ENCODE measurements at places on chromosomes 11 and 22. TPM values are rescaled to one million over a fixed set of nuclear protein-coding genes. Genes with fewer than 3 reads are reported as not detected.

DNA sequence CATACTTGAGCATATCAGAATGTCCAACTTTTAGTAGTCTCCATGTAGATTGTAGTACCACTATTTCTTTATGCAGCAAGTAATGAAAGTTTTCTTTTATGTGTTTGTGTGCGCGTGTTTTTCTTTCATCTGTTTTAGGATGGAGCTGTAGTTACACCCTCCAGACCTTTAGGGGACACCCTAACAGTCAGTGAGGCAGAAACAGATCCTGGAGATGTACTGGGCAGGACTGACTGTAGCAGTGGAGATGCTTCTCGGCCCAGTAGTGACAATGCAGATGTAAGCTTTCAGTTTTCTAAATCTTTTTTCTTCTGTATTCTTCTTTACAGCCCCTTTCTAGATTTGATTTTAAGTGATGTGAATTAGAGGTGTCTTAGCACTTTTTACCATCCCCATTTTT is 79.9 kb upstream of the GRIK4 start:
- no peak for DNase-seq

MAJIN gene
- 0.15 TPM for total RNA-seq

DNA sequence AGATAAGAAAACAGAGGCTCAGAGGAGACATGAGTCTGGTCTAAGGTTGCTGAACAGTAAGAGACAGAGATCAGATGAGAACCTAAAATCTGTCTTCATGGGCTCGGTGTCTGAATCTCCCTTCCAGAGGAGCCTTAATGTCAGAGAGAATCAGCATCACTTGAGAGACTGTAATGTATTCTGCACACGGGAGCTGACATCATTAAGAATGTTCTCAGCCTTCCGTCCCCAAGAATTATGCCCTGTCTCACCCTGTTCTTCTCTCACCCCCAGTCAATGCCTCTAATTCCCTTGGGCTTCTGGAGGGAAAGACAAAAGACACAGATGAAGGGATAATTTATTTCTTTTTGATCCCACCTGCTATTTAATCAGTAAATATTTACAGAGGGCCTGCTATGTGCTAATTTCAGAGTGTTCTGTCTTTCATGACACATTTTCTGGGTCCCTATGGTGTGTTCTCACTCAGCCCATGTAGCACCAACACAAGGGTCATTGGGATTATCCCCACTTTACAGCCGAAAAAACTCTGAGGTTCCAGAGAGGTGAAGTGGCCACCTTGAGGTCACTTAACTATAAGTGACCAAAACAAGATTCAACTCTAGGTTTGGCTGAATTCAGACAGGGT is 61.8 kb downstream of the CD82 start:
- DNase-seq: no peak

DNA sequence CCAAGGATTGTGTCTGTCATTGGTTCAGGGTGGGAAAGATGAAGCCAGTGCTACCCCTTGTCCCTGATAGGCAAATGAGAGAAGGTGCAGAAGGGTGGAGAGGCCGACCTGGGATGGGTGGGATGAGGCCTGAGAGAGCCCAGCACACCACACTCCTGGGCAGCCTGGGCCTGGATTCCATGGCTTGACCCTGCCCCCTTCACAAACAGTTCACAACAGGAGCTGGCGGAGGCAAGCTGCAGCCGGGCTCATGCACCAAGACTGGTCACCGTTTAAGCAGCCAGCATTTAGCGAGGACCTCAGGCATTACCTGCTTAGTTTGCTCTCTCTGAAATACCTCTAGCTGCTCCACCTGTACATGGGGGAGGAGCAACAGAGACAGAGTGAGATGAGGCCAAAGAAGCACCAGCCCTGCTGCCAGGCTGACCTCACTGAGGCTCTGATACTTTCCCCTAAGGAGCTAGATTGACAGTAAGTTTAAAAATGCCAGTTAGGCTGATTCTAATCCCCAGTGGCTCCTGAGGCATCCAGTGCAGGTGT is 13.5 kb downstream of the IL18BP start:
- DNase-seq: no peak
